Stimulated activated CD8-positive, alpha-beta memory T cell treated with anti-CD3 and anti-CD28 coated beads, Interleukin-4, amount 100 ng/mL, for 1 hour (primary cell): ENCODE measurements at places on chromosomes 2 and 18.

GRCh38 chr2:21256006-21256405 lies 132.2 kb downstream of the TDRD15 start:
- DNase-seq: no peak

- DNase-seq: no peak
These were observed 146.1 kb upstream of the OTOS start for GRCh38 chr2:240286596-240286995.

GRCh38 chr2:138137949-138138348 lies 173.7 kb downstream of the HNMT start:
- no peak for DNase-seq

DNA sequence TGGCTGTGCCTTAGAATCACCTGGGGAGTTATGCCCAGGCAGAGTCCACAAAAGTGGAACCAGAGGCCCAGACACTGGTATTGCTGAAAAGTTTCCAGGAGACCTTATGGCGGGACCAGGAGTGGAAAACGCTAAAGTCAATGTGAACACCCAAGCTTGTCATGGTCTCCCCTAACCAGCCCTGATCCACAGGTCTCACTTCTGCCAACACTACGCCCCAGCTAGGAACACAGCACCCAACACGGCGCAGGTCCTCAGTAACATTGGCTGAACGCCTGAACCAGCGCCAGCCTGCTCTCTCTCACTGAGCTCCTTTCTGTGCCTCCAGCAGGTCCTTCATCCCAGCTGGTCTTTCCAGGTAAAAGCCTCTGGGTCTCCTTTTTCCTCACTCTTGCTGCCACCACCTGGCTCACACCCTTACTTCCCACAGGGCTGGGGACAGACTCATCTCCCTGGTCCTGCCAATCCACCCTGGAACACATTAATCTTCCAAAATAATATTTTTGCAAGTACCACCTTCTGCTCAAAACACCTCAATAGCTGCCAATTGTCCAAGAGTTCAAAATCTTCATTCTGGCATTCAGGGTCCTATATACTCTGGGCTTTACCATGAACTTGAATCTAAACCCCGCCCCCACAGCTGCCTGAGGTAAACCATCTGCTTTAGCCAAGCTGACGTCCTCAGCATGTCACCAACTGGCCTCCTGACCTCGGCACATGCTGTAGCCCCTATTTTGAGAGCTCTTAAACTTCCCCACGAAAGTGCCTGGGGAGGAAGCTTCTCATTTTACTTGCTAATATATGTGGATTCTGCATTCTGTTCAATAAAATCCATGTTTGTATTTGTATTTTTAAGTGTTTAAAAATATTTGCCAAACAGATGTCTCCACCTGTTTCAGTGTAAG lies 34.6 kb downstream of the ADCY3 start:
- no peak for DNase-seq

GRCh38 chr2:240585101-240585500 lies 1.4 kb upstream of the CAPN10 start:
- DNase-seq: no peak

DNA sequence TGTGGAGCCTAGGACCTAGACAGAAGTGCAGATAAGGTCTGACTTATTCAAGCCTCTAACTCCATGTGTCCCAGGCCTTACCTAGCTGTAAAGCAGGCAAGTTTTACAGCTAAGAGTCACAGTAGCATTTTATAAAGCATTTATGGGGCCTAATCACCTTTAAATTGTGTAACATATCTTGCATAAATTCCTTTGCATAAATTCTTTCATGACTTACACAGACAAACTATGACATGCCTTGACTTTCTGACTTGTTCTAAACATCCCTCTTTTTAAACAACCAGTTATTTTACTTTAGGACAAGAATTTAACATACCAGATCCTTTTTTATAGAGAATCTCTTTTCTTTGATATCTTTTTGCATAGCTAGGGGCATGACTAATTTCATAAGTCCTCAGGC lies 1257.8 kb upstream of the NRXN1 start:
- no peak for DNase-seq

GRCh38 chr2:231627384-231628120 lies 34.9 kb downstream of the TEX44 start:
- DNase-seq: no peak

- no peak for DNase-seq
These were observed 83.2 kb upstream of the UNC80 start for GRCh38 chr2:209688385-209688784.

GRCh38 chr2:230614040-230614439 lies 98.6 kb upstream of the CAB39 start:
- DNase-seq: no peak

GRCh38 chr18:38460657-38461056 lies 895.1 kb upstream of the CELF4 start:
- no peak for DNase-seq

GRCh38 chr2:180325416-180326120 lies 318.5 kb upstream of the CWC22 start:
- no peak for DNase-seq

DNA sequence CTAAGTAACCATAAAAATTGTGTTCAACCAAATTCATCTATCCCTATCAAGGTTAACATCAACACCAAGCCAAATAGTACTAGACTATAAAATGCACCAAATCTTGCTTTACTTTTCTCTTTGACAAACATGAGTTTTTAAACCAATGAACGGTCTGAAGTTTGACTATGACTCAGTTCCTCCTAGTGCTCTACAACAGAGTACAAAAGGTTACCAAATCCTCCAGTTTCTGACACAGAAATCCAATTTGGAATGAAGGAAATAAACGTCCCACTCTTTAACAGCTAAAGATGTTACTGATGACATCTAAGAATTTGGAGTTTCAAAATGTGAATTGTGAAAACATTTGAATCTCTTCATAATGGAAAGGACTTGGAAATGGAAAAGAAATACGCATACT lies 11.8 kb upstream of the ACVR1 start:
- DNase-seq: no peak

GRCh38 chr18:23977719-23978483 lies 36.7 kb upstream of the TTC39C start:
- DNase-seq: no peak

- DNase-seq: no peak
These were observed 303.8 kb downstream of the TDRD15 start for GRCh38 chr2:21427606-21428005.

GRCh38 chr18:61922435-61922834 lies 29.6 kb upstream of the RNF152 start:
- DNase-seq: no peak

DNA sequence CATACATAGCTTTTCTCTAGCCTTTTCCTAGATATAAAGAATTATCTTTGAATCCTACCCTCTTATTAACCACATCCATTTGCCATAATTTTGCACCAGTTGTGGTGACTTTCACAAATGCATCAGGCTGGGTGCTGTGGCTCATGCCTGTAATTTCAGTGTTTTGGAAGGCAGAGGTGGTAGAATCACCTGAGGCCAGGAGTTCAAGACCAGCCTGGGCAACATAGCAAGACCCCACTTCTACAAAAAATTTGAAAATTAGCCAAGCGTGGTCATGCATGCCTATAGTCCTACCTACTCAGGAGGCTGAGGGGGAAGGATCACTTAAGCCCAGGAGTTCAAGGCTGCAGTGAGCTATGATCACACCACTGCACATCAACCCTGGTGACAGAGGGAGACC lies 672.4 kb upstream of the CHAC2 start:
- DNase-seq: no peak
